ENCODE measurements at places on chromosomes 5 and 9.
A peak's percentile ranks its signal among the peaks of the same experiment; 100 is the strongest.

GRCh38 chr5:170254056-170254455, 21.3 kb downstream of the C5orf58 start:
- DNase-seq = no peak

GRCh38 chr9:95499046-95499676, 17.6 kb downstream of the PTCH1 start:
- no peak for DNase-seq

GRCh38 chr9:97598461-97599288, 34.5 kb downstream of the TSTD2 start:
- peak; percentile 83 for DNase-seq

DNA sequence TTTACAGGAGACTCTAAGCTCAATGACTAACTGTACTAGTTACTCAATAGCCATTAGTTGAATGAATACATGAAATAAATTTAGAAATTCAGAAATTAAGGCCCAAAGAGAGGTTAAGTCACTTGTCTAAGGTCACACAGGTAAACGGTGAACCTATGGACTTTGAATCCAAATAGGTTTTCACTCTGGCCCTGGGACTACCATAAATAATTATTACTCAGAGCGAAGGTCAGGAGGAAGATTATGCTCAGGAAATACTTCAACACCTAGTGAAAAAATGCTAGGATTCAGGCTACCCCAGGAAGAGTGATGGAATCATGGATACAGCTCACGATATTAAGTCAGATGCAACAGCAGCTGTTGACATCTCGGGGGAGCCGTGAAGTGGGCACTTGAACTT, 417.4 kb downstream of the GABRG2 start:
- DNase-seq = no peak
